Osteocyte (in vitro differentiated cells): ENCODE measurements at places on chromosomes 11 and 22. TPM values are rescaled to one million over a fixed set of nuclear protein-coding genes. Genes with fewer than 3 reads are reported as not detected.
A peak's percentile ranks its signal among the peaks of the same experiment; 100 is the strongest.

- DNase-seq = peak; percentile 81
- H3K27me3 ChIP-seq = peaks cover 14% of the 10 kb centered on the region
- H3K36me3 ChIP-seq = no peaks in the 10 kb centered on the region
- peaks cover 3% of the 10 kb centered on the region for H3K4me1 ChIP-seq
- no peak overlapping the region for H3K4me3 ChIP-seq
Observed at GRCh38 chr11:15112131-15112541, 2.6 kb upstream of the INSC start.

GRCh38 chr11:60251485-60252212, 8.7 kb upstream of the MS4A4E start:
- H3K36me3 ChIP-seq = no peaks in the 10 kb centered on the region
- no peak for DNase-seq
- H3K4me3 ChIP-seq = no peak overlapping the region
- no peaks in the 10 kb centered on the region for H3K4me1 ChIP-seq
- H3K27me3 ChIP-seq = peaks cover 61% of the 10 kb centered on the region

GRCh38 chr22:31637447-31637890, 24.5 kb downstream of the PISD start:
- no peaks in the 10 kb centered on the region for H3K36me3 ChIP-seq
- H3K4me1 ChIP-seq = peaks cover 11% of the 10 kb centered on the region
- peak overlapping the region; percentile 43 for H3K27ac ChIP-seq
- no peaks in the 10 kb centered on the region for H3K27me3 ChIP-seq
- H3K4me3 ChIP-seq = no peak overlapping the region
- DNase-seq = no peak

- no peaks in the 10 kb centered on the region for H3K27me3 ChIP-seq
- no peak for DNase-seq
- H3K27ac ChIP-seq = peak overlapping the region; percentile 92
Observed at GRCh38 chr11:128501008-128501407, 86.3 kb downstream of the ETS1 start.

DNA sequence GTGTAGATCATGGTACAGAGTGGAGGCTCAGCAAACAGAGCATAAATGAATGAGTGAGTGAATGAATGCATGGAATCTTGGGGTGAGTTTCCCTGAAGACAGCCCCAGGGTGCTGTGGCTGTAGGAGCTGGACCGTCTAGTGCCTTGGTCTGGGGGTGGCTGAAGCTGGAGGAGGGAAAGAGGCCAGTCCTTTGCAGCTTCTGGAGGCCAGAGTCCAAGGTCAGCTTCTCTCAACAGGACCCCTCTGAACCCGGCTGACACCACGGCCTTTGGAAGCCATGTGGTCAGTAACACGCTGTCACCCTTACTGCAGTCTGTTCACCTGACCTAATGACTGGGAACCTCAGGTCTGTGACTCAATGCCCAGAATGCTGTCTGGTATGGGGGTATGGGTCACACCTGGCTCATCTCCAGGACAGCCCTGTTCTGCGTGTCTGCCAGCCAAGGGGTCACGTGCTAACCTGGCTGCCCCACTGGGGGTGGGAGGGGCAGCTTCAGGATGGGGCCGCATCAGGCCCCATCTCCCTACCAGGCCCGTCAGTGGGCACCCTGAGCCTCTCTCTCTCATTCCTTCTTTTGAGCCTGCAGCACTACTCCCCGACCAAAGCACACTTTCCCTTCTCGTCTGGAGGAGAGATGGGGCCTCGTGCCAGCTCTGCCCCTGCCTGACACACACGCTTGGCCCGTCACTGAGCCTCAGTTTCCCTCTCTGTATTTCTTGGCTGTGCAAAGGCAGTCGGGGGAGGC, 24.1 kb upstream of the CHKA start:
- H3K36me3 ChIP-seq = no peaks in the 10 kb centered on the region
- DNase-seq = no peak
- no peak overlapping the region for H3K27ac ChIP-seq
- no peak overlapping the region for H3K4me3 ChIP-seq
- peaks cover 13% of the 10 kb centered on the region for H3K4me1 ChIP-seq
- no peaks in the 10 kb centered on the region for H3K27me3 ChIP-seq

DNA sequence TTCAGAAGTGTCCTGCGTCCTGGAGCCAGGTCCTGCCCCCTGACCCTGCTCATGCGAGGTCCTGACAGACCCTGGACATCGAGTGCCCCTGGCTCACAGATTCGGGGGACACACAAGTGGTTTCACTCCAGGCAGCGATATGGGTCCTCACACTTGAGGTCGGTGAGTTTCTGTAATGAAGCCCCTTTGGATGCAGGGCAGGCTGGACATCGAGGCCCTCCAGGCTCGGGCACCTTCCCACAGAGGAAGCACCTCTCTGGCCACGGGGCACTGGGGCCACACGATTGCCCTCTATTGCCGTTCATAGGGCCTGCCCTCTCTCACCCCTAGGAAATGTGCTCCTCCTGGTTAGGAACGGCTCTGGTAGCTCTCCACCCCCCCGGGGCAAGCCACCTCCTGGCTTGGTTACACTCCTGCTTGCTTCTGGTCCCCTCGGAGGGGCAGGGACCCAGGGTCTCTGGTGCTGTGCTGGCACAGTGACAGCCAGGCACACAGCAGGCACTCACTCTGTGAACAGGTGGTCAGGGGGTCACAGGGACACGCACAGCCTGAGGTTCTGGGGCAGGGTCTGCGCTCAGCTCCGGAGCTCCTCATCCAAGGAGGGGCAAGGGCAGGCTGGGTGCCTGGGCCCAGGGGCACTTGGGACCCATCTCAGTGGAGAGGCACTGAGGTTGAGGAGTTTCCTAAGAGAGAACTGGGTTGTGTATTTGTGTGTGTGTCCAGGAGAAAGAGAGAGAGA, 907.7 kb downstream of the BRD1 start:
- no peaks in the 10 kb centered on the region for H3K36me3 ChIP-seq
- peak; percentile 80 for DNase-seq
- H3K27ac ChIP-seq = no peak overlapping the region
- no peak overlapping the region for H3K4me3 ChIP-seq
- H3K27me3 ChIP-seq = peaks cover 8% of the 10 kb centered on the region

DNA sequence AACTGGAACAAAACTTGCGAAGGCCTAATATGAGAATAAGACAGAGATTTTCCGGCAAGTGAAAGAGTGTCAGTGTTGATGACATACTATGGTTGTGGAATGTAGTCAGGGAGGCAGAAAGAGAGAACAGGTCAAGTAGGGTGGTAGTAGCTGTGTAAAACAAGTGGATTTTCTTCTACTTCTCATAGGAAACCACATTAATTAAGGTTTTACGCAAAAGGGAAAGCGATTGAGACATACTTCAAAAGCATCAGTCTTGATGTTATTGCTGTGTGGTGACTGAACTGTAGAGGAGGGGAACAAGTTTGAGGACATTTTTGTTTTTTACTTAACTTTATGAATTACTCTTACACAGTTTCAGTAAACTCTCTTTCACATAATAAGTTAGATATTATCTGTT, 186.0 kb upstream of the CNTN5 start:
- H3K4me3 ChIP-seq = no peak overlapping the region
- no peak for DNase-seq
- no peaks in the 10 kb centered on the region for H3K36me3 ChIP-seq
- H3K27ac ChIP-seq = no peak overlapping the region
- no peaks in the 10 kb centered on the region for H3K4me1 ChIP-seq
- no peaks in the 10 kb centered on the region for H3K27me3 ChIP-seq

The UBQLNL gene
- 0.32 and 0.39 TPM in 2 replicates for total RNA-seq

The ADORA2A gene
- 1.6 and 3.5 TPM in 2 replicates for total RNA-seq

The UBQLN3 gene
- total RNA-seq = not detected in 2 replicates

The POU2F3 gene
- total RNA-seq = not detected in 2 replicates

The EML3 gene
- total RNA-seq = 78.8 and 80.9 TPM in 2 replicates

The RIC3 gene
- total RNA-seq = not detected in 2 replicates

The CRYAB gene
- total RNA-seq = 35.5 and 42.3 TPM in 2 replicates

The P2RY2 gene
- not detected in 2 replicates for total RNA-seq
